CD4-positive, alpha-beta T cell treated with Interleukin-6 at 100 ng/mL for 8 hours (primary cell): ENCODE measurements at places on chromosomes 16 and 17.

GRCh38 chr16:6281274-6281673 lies 1051.4 kb upstream of the RBFOX1 start:
- DNase-seq, result no peak

- DNase-seq, result no peak
Observed at GRCh38 chr16:86396901-86397311, 113.4 kb upstream of the FOXF1 start.

GRCh38 chr16:66107661-66108060 lies 258.8 kb upstream of the CDH5 start:
- DNase-seq, result no peak

DNA sequence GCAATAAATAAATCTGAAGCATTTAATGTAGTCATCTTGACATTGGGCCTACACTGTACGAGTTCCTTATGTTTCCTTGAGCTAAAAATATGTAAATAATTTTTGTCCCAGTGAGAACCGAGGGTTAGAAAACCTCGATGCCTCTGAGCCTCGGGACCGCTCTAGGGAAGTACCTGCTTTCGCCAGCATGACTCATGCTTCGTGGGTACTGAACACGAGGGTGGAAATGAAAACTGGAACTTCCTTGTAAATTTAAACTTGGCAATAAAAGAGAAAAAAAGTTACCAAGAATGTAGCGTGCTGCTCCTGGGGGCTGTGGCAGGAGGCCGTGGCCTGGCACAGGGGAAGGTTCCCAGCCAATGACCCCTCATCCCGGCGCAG lies 74.1 kb downstream of the SOCS1 start:
- peak; percentile 12 for DNase-seq

DNA sequence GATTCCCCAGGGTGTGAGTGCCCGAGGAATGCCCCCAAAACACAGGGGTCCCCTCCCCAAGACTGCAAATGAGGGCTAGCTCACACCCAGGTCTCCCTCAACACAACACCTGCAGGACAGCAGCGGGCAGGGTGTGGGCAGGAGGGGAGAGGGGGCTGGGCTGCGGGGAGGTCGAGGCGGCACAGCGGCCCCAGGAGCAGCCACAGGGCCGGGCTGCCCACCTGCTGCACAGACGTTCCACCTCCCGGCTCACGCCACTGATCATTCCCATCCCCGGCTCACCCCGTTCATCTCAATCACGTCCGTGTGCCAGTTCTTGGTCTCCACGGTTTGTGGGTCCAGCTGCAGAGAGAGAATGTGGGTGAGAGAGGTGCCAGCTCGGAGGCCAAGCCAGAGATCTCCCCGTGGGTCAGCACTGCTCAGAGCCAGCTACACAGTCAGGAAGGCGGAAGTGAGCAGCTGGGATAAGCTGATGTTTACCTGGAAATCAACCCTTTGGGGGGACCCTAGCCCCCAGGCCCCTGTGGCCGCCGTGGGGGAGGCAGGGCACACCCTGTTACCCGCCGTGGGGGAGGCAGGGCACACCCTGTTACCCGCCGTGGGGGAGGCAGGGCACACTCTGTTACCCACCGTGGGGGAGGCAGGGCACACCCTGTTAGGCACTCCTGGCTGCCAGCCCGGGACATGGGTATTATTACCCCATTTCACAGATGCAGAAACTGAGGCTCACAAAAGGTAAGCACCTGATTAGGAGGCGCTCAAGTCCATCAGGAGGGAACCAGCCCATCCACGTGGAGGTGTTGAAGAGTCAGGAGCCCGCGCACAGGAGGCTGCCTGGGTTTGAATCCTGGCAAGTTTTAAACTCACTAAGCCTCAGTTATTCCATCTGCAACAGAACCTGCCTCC lies 16.1 kb downstream of the TIMM22 start:
- no peak for DNase-seq

- no peak for DNase-seq
Observed at GRCh38 chr16:35737076-35737475, 2277.7 kb downstream of the TP53TG3F start.

DNA sequence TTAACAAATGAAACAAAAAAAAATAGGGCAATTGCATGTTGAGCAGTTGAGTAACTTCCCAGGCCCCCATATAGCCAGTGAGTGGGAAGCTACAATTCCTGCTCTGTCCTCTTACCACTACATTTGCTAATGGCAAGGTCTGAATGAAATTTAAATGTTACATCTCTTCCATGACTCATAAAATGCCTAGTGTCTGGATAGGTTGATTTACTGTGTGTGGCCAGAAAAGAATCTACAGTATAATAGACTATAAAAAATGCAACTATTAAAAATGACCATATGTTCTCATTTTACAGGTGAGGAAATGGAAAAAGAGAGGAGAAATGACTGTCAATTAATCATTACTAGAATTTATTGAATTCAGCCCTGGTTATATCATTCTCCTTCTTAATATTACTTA lies 1199.3 kb downstream of the CDH11 start:
- no peak for DNase-seq

GRCh38 chr17:78522031-78522809 lies 55.0 kb downstream of the DNAH17 start:
- no peak for DNase-seq

GRCh38 chr16:11640987-11641817 lies 27.1 kb upstream of the SNN start:
- peak; percentile 69 for DNase-seq

DNA sequence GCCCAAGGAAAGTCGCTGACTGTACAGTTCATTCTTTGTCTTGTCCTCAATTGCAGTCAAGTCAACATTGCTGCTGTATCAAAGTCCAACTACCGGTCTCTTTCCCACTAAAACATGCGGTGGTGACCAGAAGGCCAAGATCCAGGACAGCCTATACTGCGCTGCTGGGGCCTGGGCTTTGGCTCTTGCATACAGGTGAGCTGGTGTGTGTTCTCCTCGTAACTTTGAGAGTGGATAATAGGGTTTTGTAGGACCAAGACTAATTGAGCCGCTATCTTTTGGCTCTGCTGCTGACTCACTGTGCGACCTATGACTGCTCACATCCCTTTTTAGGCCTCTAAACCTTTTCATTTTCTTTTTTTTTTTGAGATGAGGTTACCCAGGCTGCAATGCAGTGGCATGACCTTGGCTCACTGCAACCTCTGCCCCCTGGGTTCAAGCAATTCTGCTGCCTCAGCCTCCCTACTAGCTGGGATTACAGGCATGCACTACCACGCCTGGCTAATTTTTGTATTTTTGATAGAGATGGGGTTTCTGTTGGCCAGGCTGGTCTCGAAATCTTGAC lies 38.7 kb downstream of the PHKB start:
- no peak for DNase-seq

DNA sequence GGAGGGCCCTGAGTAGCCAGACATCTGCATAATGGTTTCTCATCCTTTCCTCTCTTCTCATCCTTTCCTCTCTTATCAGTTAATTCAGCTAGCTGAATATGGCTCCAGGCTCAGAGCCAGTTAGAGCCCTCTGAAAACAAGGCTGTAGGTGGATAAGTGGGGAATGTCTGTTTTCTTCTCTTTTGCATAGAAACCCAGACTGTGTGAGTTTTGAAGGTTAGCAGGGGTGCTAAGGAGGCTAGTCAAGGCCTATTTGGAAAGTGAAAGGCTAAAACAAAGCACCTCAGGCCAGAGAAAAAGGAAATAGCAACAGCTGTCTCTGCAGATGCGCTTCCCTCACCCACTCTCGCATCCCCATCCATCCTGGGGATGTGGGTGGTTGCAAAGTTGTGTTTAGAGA lies 420.9 kb downstream of the SHISA9 start:
- no peak for DNase-seq

DNA sequence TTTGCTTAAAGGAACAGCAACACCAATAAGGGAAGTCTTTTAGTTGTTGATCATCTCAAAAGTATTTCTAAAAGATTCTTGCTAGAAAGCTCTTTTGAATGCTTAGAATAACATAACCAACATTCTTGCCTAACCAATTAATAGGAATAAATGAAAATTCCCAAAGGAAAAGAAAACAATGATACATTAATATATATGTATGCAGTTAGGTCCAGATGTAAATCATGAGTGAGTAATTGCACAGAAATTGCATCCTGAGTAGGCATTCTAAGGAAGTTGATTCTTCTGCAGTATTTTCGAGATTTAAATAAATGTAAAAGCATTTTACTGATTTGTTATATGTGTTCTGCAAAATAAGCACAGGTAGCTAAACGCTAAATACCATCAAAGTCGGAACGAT lies 22.1 kb downstream of the COX10 start:
- no peak for DNase-seq

- DNase-seq, result no peak
Observed at GRCh38 chr17:21223086-21223485, 9.1 kb upstream of the TMEM11 start.

DNA sequence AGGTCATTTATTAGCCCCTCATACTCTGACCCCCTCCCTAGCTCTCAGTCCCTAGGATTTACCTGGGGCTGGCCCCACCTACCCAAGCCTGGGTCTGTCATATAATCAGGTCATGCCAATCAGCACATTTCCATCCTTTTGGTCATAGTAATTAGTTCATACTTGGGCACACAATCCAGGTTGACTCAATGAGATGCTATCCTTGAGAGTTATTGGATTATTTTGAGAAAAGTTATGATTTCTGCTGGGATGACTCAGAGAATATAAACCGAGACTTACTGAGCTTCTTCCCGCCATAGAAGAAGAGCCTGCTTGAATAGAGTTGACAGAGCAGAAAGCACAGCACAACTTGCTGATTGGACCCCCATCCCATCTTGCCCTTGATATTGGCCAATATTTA lies 331.5 kb downstream of the CBLN1 start:
- no peak for DNase-seq

GRCh38 chr17:50372222-50372757 lies 694 bp downstream of the MRPL27 start:
- DNase-seq, result no peak

GRCh38 chr16:79213214-79213613 lies 387.3 kb downstream of the MAF start:
- DNase-seq, result no peak

- DNase-seq, result no peak
Observed at GRCh38 chr17:2366747-2367494, 29.6 kb downstream of the SGSM2 start.

DNA sequence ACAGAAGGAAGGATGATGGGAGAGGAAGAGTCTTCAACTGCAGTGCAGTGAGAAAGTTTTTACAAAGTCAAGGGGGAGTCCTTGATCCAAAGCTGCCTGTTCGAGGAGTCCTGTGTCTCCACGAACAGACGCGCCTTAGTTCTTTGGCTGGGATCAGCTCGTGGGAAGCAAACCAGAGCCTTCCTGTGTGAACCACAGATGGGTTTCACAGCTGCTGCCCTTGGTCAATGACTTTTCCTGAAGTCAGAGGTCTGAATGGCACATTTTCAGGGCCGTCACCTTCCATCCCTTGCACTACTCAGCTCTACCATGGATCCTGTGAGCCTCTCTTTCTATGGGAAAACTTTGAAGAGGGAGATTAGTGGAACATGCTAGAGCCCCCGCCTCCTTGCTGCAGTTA lies 4.2 kb upstream of the SBK1 start:
- DNase-seq, result no peak

DNA sequence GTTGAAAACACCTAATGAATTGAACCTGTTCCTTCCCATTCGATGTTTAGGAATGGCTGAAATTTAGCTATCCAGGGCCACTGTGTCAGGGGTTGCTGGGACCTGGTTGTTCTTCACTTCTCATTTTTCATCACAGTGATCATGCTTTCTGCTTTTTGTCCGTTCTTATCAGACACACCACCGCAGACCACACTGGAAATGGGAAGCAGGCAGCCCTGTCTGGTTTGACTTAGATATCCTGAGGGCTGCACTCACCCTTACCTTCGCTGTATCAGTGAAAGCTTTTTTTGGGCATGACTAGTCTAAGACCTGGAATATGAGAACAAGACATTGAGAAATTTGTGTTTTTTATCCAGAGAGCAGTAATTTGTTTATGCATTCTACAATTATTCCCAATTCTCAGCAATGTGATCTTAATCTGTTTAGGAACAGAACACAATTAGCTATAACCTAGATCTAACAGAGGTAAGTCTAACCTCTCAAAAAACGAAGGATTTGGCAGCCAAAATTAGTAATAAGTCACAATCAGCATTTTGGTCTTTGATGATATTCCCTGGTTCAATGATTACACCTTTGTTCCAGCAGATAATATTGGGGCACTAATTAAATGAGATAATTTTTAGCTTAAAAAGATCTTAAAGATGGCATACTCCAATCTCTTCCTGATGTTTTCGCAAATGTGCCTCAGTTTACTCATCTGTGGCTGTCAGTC lies 126.0 kb upstream of the GOT2 start:
- DNase-seq, result no peak

- DNase-seq, result no peak
Observed at GRCh38 chr16:50640391-50640790, 40.7 kb downstream of the SNX20 start.

DNA sequence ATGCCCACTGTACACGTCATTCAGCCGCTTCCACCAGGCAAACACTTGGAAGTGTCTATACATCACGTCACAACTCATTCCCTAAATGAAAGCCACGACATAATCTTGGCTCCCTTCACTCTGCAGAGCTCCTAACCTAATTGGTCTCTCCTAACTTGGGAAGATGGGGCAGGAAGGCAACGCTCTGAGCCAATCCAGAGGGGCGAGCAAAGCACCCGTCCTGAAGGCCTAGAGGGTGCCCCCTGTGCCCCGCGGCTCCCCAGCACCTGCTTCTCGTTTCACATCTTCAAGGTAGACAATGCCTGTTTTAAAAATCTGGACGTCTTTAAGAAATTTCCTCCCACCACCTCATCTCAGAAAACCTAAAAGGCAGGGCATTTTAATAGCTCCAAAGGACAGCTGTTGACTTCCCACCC lies 1.0 kb downstream of the CSNK2A2 start:
- DNase-seq, result no peak

GRCh38 chr17:39828443-39828842 lies 35.7 kb downstream of the IKZF3 start:
- DNase-seq, result no peak

DNA sequence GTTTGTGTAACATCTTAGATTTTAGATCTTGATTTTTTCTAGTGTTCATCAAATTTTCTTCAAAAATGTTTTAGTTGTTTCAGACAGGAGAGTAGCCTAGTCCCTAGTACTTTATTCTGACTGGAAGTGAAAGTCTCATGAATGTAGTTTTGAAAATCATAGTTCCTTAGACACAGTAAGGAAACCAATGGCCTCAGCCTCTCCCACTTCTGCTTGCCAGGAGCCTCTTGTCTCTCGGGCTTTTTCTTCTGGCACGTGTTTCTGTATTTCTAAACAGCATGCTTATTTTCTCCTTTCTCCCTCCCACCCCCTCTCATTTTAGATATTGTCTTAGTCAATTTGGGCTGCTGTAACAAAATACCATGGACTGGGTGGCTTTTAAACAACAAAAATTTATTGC lies 9.8 kb downstream of the SLFN5 start:
- DNase-seq, result no peak

DNA sequence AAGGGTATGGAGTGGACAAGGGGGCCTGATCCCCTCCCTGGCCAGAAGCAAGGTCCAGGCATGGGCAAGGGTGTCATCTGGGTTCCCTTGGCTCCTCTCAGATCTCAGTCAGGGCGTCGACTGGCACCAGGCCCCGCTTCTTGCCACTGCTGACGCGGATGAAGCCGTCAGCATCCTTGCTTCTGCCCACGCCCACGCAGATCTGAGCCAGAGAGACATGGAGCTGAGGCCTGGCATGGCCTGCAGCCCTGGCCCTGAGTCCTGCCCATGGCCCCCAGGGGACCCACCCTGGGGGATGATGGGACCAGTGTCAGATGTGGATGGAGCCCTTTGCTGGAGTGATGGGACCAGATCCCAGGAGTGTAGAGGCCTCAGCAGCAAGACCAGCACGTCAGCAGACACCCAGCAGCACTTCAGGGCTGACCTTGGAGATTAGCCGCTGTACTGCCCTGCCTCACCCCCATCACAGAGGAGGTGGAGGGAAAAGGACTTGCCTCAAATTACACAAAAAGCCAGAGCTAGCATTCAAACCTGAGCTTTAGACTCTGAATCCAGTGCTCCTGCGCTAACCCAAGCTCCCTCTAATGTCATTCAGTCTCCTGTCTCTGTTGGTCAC lies 12.2 kb downstream of the RPL19 start:
- DNase-seq, result no peak
